ENCODE measurements at places on chromosomes 7 and 10.

- DNase-seq: no peak
Measured at GRCh38 chr7:16038906-16039305, 352.4 kb upstream of the MEOX2 start.

- DNase-seq: no peak
Measured at GRCh38 chr10:14318007-14318406, 12.7 kb downstream of the FRMD4A start.

DNA sequence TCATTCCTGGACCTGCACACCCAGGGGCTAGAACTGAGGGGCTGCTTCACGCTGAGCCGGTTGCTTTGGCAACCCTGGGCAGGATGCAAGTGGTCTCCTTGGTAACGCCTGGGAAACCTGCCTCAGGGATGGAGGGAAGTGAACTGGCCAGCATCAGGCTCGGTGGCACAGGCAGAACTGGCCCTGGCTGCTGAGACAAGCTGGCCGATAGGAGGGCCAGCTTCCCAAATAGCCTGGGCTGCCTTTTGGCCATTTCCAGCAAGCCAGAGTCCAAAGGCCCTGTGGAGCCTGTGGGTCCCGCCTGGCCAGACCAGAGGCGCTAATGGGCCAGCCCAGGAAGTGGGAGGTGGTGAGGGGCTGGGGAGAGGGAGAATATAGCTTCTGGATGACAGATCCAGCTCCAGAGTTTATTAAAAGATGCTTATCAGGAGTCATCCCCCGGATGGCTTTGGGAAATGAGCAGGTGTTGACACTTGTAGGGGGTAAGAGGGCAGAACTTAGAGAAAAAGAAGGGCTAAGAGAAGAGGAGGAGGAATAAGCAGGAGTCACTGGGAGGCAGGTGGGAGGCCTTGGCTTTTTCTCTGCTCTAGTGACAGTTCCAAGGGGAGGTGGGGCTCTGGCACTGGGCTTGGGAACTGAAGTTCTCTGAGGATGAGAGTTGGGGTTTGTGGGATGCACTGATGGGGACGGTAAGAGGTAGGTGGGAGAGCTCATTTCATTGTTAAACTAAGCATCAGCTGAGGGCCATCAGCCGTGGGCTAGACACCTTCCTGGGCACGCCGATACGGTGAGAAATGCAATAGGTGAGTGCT, 9.6 kb downstream of the NEURL1 start:
- no peak for DNase-seq

DNA sequence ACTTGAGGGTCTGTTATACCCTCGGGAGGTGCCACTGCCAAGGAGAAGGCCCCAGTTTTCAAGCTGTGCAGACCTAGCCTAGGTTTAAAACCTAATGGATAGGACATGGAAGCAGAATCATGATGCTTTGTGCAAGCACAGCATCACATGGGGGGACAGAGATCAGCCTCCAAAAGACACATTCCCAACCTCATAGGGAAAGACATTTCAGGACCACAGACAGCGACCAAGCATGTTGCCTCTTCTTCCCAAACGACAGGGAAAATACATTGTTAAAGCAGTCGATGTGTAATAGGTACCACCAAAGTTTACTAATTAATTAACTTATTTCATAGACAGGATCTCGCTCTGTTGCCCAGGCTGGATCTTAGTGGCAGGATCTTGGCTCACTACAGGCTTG, 573.9 kb downstream of the TCERG1L start:
- DNase-seq: no peak

DNA sequence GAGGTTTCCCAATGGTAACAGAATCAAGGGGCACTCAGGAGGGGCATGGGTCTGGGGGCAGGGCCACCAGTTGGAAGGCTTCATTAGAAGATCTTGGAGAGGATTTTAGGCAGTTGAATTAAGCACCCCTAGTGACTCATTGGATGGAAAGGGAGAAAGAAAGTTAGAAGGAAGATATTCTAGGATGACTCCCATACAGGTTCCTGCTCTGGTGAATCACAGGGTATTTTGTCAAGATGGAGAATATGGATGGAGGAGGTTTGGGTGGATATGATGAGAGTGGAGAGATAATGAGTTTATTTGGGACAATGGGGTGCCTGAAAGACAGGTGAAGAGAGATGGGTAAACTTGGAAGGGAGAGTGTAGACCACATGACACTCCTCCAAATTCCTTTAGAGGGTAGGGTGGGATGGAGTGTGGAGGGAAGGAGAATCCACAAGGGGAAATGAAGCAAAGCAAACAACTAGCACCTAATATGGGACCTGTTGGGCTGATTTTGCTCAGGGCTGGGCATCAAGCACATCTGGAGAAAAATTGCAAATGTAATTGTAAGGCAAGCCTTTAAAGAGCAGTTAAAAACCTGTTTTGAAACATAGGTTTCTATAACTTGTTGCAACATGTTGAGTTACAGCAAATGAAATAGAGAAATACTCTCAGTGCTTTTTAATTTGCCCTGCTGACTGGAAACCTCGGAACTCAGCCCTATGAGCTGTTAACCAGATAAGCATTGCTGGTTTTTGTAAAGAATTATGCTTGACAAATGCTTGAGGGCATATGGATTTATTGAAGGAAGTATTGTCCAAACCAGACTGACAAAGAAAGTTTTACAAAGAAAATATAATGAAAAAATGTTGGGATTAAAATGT, 2.9 kb upstream of the ENTPD7 start:
- DNase-seq: no peak

DNA sequence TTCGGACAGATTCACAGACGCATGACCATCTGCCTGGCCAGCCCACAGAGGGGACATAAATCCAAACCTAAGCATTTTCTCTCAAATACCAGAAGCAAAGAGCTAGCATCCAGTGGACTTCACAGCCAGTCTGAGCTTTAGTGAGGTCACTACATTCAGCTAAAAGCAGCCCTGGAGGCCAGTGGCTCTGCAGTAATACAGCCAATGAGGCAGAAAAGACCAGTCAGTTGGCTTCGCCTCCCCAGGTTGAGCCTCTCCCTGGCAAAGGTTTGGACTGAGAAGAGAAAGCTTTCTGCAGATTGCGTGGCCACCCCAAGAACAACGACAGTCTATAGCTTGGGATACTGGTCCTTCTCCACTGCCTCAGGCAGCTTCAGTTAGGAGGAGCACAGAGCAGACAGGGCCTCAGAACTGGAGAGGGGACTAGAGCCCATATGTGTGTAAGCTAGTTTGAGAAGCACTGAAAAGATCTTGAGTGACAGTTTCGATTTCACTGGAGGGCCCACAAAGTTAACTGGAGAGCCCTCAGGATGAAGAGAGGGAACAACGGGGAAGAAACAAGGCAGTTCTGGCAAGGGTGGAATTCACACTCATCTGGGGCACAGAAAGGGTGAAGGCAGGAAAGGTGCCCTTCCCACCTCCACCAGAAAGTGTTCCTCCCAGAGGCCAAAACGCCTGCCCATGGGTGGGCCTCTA, 3.8 kb downstream of the WDR91 start:
- no peak for DNase-seq

DNA sequence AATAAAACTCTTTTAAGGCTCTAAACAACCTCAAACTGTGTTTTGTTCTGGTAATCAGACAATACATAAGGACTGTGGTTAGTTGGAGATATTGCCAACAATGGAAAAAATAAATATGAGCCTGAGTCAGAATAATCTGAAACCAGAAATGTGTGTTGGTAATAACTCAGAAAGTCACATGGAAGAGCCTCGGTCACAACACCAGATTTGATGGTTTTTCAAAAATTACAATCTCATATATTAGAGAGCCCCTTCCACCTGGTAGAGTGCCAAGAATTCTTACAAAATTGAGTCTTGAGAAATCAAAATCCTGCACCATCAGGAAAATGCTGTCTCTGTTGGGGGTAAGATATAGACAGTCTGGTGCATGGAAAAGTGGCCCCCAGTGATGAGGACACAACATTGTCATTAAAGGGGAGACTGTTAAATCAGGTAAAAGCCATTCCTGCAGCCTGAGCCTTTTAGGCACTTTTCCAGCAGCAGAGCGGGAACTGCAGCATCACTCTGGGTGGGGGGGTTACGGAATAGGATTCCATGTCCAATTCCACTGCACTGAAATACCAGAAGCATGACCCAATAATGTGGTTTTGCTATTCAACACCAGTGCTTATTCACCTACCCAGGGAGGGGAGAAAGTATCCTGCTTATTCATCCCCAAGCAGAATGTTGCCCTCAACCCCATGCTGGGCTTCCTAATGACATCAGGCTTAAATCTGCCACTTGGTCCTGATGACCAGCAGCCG, 9.5 kb upstream of the ADAM12 start:
- DNase-seq: no peak

GRCh38 chr10:96244354-96244753, 27.0 kb downstream of the BLNK start:
- no peak for DNase-seq

DNA sequence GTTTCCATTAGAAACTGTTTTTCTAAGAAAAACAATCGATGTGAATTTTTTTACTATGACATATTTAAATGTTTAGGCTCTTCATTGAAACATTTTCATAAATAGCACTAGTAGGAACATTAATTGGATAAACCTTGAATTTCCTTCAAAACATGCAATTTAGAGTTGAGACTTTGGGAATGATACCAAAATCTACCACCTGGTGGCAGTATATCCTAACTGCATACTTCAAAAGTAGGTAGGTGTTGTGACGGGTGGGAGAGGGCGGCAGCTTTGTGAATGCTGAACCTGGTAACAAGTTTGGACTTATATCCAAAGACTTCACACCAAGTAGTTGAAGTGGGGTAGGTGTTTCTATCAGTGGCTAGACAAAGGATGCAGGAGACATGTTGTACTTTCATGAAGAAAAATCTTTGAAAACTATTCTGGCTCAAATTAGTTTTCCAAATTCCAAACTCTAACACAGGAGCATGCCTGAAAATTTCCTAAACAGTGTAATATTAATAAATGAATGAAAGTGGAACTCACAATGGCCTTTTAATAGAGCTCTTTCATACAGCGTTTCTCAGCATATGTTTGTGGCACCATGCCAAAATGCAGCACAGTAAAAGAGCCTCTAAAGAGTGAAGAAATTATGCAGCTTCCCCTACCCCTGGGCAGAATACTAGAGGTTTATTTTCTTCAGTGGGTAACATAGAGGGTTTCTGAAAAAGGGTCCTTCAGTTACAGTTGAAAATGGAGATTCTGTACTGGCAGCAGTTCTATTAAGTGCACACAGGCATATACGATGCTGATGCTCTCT, 201.0 kb upstream of the TPK1 start:
- no peak for DNase-seq

- no peak for DNase-seq
Measured at GRCh38 chr7:150751702-150752101, 14.5 kb downstream of the GIMAP5 start.

GRCh38 chr10:33265621-33266020, 68.8 kb downstream of the NRP1 start:
- no peak for DNase-seq

DNA sequence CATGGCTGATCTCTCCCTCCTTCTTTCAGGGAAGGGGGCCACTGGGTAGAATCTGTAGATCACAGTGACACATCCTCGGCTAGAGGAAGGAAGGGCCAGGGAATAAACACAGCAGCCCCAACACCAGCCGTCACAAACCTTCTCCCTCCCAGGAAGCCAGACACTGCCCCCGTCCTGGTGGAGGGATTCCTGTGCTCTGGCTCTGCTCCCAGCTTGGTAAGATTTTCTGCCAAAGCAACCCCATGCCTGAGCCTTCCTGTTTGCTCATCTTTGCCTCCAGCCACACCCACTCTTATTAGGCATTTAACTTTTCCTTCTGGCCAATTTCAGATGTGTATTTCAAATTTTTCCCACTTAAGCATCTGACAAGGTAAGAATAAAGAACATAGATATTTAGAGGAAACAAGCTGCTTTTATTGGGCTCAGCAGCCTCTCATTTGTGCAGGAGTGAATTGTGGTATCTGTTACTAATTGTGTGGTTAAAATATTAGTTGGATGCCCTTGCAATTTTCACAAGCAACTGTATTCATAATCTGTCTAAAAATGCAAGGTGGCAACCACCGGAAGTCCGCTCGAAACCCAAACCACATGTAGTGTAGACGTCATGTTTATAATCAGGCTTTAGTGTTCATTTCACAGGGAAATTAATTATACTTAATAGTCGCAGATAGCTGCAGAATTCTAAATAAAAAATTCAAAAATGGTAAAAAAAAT, 13.2 kb upstream of the NPS start:
- DNase-seq: no peak

DNA sequence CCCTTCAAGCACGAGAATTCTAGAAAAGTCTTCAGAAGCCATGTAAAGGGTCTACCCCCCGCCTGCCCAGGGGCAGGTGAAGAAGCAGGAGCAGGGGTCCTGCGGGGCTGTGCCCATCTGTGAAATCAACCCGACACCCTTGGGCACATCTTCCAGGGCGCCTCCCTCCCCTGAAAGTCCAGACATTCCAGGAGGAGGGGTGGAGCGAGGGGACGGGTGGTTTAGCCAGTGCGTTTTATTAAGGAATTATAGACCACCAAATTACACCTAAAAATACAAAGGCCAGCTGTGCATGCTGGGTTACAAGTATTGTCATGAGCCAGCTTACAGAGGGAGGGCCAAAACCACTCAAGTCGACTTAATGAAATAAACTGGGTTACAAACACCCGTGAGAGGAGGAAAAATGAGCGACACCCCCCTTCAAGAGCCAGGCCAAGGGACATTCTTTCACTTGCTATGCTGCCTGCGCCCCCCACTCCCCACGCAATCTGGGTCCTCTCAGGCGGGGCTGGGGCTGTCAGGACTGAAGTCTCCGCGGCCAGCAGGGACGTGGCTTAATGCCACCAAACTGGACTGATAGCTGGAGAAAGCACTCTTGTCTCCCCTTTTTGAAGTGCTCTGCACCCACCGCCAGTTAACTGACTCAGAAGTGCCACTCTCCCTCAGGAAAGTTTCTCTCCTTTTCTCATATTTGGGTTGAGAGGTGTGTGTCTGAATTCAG, 360.3 kb downstream of the FRMD4A start:
- no peak for DNase-seq

DNA sequence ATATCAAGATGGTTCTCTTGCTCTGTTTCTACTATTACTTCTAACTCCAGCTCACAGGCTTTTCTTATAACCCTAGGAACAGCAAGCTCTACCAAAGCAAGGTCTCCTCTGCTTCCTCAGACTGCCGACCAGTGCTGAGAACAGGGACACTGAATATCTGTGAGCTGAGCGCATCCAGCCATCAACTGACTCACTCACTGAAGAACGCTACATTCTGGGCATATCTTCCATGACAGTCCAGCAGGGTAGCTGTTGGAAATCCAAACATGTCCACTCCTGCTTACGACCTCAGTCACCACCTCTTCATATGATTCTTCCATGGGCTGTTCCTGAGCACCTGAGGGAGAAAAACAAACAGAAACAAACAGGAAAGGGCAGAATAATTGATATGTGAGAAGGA, 2.8 kb downstream of the ZNF32 start:
- no peak for DNase-seq

- no peak for DNase-seq
Measured at GRCh38 chr10:80272793-80273522, 16.5 kb downstream of the MAT1A start.

DNA sequence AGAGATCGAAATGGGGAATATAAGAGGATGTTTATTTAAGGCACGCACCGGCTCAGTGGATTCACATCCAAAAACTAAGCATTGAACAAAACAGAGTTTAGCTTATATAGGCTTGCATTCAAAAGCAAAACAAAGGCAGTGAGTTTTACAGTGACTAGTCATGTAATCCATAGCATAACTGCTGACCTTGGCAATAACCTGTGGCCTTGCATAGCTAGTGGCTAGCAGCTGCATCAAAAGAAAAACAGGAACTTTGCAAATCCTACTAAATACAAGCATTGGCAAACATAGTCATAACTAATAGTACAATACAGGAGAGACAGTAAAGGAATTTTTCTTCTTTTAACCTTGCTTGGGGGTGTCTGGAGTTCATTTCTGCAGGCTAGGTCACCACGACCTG, 9.7 kb upstream of the ZNF485 start:
- DNase-seq: no peak

- no peak for DNase-seq
Measured at GRCh38 chr10:14016011-14016536, 314.6 kb downstream of the FRMD4A start.
